ENCODE measurements at places on chromosomes 5 and 9.

GRCh38 chr5:55533521-55534435 lies 986 bp downstream of the PLPP1 start:
- DNase-seq: no peak

DNA sequence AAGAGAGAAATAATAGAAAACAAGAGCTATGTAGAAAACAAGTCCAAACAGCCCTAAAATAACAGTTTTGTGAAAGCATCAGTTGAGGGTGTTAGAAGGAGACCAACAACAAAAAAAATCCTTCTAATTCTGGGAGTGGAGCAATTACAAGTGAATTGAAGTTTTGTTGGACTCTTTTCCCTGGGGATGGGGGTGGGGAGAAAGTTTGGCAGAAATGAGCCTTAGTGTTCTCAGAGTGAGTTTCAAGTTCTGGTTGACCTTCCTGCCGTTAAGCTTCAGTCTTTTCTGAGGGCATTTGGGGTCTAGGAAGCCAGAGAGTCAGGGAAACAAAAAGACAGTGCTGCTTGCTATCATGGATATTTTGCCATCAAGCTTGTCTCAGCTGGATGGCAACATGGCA lies 106.3 kb upstream of the TRIM32 start:
- DNase-seq: no peak

DNA sequence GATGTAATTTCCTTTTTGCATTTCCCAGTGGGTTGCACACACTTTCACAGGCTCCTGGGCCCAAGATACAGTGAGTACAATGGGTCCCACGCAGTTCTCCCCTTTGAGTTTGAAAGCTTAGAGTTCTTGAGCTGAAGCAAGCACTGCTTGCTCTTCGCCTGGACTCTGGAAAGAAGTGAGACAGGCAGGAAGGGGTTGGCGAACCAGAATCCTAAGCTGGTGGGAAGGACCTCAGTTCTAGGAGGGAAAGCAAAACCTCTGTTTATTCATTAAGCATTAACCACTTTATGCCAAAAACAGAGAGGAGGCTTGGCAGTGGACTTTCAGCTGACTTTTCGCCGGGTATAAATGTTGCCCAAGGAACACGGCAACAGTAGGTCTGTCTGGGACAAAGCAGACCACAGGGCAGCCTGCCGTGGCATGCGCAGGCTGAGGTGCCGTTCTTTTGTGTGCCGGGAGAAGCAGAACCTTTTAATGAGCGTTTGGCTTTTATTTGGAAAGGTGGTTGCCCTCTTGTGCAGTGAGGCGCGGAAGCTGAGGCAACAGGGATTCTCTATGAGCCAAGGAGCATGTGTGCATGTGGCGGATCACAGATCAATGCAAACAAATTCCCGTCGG lies 239.9 kb upstream of the PANK3 start:
- no peak for DNase-seq

DNA sequence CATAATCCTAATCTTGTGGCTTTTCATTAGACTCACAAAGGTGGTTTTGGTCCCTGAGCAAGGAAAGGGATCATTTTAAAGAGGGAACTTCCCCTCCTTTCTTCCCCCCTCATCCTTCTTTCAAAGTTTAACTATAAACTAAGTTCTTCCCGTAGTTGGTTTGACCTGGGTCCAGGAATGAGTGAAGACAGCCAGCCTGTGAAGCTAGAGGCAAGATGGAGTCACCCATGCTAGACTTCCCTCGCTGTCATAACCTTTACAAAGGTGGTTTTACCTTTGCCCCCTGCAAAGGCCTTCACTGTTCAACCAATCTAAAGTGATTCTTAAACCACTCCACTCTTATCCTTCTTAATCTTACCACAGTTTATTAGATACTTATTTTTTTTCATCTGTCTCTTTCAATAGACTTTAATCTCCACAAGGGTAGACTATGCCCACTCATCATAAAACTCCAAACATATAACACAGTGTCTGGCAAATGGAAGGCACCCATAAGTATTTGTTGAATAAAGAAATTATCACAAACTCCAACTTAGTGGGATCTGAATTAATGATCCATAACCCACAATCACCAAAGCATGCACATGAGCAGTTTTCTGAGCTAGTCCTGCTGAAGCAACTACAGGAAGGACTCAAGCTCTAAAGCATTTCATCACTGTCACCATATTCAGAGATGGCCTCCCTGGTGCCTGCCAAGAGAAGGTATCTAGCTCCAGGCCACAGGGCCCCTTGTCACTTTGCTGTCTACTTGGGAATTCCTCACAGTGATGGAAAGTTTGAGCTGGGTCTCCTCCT lies 369.0 kb downstream of the SPOCK1 start:
- no peak for DNase-seq

DNA sequence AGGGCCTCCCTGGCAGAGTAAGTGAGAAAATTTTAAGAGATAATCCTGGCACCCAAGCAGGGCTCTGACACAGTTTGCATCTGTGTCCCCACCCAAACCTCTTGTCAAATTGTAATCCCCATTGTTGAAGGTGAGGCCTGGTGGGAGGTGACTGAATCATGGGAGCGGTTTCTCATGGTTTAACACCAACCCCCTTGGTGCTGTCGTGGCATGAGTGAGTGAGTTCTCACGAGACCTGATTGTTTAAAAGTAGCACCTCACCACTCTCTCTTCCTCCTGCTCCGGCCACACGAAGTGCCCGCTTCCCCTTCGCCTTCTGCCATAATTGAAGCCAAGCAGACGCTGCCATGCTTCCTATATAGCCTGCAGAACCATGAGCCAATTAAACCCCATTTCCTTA lies 80.1 kb downstream of the FBXW11 start:
- DNase-seq: peak; percentile 34

- no peak for DNase-seq
Observed at GRCh38 chr9:137369911-137370764, 52.8 kb downstream of the EXD3 start.

- no peak for DNase-seq
Observed at GRCh38 chr5:96904054-96904931, 28.0 kb downstream of the ERAP2 start.

GRCh38 chr5:74433896-74434829 lies 206.4 kb downstream of the ENC1 start:
- no peak for DNase-seq

DNA sequence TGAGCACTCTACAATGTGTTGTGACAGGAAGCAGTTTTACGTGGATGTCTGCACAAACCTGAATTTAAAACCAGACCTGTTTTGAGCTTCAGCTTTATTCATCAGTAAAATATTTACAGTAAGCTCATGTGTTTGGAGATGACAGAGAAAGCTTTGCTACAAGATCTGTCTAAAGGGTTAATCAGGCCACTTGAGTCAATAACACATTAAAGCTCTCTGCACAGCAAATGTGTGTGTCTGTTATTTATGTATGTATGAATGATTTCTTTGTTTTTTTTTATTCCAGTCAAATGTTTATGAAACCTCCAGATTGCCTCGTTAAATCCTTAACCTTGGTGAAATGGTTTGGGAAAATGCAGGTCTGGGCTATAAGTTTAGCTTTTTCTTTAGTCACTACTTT lies 77.3 kb upstream of the SREK1 start:
- no peak for DNase-seq

DNA sequence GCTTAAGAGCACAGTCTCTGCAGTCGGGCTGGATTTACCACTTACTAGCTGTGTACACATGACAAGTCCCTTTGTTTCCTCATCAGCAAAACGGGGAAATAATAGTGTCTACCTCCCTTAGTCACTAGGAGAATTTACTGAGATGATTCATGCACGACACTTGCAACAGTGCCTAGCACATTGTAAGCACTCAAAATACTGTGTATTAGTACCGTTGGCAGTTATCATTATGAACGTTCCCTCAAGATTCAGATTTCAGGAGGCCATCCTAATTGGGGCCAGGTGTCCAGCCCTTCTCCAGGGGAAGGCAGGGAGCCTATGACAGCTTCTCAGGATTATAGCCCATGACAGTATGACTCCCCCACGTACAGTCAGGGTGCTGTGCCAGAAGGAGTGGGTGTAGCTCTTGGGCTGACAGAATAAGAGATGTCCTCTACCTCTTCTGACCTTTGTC lies 164.3 kb downstream of the DOCK2 start:
- no peak for DNase-seq

- no peak for DNase-seq
Observed at GRCh38 chr9:18972675-18973074, 60.3 kb downstream of the SAXO1 start.

- no peak for DNase-seq
Observed at GRCh38 chr5:109246395-109246794, 163.4 kb downstream of the PJA2 start.

DNA sequence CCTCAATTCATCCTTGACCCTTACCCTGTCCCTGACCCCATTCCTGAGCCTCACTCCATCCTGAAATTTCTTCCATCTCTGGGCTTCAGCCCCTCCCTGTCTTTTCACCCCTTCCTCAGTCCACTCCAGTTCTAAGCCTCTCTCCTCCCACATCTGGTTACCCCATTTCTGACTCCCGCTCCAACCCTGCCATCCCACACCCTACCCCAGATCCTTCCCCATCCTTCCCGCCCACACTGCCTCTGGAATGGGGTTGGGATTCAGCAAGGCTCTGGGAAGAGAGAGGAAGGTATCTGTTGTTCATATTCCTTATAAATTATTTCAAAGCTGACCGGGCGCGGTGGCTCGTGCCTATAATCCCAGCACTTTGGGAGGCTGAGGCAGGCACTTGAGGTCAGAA lies 29.9 kb upstream of the MVB12B start:
- DNase-seq: no peak

GRCh38 chr5:64665243-64665642 lies 25.1 kb upstream of the SHISAL2B start:
- no peak for DNase-seq

DNA sequence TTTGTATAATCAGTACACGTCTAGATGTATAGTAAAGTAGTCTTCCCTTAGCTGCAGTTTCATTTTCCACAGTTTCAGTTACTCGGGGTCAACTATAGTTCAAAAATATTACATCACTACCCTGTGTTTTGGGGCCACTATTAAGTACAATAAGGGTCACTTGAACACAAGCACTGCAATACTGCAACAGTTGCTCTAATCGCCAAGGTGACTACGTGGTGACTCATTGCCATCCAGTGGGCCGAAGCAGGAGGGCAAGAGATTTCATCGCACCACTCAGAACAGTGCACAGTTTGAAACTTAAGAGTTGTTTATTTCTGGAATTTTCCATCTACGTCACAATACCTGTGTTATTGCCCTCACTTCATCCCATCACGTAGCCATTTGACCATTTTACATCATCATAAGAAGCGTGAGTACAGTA lies at the start of gene ARL14EPL:
ARL14EPL (plus strand) TSS at position 379 of the 424 bp plus-strand sequence. CDS start 18,994 bp downstream, outside the sequence.
- DNase-seq: no peak

DNA sequence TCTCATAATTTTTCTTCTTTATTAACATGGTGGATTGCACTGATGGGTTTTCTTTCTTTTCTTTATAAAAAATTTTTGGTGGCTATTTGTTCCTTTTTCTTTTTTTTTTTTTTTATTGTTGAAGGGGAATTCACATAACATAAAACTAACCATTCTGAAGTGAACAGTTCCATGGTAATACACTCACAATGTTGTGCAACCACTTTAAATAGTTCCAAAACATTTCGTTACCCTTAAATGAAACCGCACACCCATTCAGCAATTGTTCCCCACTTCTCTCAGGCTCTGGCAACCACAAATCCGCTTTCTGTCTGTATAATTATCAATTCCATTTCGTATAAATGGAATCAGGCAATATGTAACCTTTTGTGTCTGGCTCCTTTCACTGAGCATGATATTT lies 11.7 kb upstream of the SETX start:
- DNase-seq: no peak

GRCh38 chr9:114478871-114479270 lies 26.4 kb downstream of the WHRN start:
- DNase-seq: no peak

DNA sequence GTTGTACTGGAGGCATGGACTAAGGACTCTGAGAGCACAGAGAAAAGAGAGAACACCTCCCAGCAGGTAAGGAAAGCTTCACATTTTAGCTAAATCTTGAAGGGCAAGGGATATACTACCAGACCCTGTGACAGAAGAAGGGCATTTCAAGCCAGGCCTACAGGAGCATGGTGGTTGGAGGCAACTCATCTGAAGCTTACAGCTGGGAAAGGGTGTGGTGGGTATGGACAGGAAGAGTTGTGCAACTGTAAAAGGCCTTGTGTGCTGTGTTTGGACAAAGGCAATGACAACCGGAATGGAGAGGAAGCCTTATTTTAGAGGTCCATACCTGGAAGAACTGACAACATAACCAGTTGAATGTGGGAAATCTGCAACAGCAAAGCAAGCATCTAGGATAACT lies 31.2 kb downstream of the NIPSNAP3B start:
- DNase-seq: no peak

- DNase-seq: no peak
Observed at GRCh38 chr5:76487821-76488220, 84.7 kb downstream of the IQGAP2 start.

- DNase-seq: no peak
Observed at GRCh38 chr9:2559192-2560152, 62.1 kb upstream of the VLDLR start.

DNA sequence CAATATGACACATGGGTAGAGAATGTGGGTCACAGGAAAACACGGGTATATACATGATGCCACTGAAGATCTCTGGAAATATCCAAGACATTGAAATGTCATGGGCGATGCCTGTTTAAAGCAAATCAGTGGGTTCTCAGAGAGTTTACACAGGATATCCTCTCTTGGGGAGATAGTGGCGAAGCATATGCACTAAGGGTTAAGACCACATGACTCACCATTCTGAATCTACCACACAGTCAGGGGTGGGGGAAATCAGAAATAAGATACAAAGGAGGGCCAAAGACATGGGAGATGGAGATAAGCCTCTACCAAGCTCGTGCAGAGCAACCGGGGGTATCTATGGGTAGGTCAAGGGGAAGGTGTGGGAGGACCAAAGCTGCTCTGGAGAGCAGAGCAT lies 58.8 kb downstream of the SH3PXD2B start:
- no peak for DNase-seq

GRCh38 chr5:136023958-136024541 lies 4.7 kb upstream of the TGFBI start:
- no peak for DNase-seq

DNA sequence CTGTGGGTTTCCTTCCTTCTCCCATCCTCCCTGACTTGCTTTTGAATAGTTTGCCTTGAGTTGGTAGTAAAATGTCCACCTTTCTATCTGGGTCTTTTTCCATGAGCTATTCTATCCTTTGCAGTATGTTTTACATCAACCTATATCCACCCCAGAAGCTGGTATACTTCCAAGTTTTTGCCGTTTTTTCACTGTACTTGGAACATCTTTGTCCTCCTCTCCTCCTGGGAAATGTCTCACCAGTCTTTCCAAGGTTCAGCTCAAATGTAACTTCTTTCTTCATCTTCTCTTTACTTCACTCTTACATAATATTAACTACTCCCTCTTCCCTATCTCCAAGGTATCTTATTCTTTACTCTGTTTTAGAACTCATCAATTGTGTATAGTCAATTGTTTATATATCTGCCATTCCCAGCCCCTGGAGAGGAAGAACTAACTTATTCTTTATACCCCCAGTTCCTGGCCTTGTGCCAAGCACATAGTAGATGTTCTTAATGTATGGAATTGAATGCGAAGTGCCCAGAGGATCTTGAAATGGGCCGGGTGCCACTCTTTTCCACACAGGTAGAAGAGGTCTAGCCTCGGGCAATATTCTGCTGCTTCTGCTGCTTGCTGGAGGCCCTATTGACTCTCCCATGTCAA lies 34.9 kb upstream of the SLC1A3 start:
- DNase-seq: no peak
